ENCODE measurements at places on chromosomes 3 and 15. TPM values are rescaled to one million over a fixed set of nuclear protein-coding genes. Genes with fewer than 3 reads are reported as not detected.

GRCh38 chr3:38128303-38128655 lies 8.6 kb downstream of the ACAA1 start:
- no peak for DNase-seq

DNA sequence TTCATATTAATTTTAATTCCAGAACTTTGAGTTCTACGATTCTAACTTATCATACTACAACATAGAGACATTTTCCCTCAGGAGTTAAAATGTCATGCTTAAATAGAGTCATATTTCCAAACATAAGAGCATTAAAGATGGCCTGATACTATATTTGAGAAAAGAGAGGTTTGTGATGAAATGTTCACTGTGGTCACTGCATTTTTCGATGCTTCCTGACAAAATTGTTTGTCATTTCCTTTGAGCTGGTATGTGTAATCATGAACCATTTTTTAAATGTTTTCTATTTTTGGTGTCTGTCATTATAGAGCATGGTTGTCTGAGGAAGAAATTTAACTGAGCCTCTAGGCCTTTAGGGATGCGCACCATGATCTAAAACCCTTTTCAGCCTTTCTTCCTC lies 721.4 kb upstream of the NR2F2 start:
- DNase-seq: no peak

DNA sequence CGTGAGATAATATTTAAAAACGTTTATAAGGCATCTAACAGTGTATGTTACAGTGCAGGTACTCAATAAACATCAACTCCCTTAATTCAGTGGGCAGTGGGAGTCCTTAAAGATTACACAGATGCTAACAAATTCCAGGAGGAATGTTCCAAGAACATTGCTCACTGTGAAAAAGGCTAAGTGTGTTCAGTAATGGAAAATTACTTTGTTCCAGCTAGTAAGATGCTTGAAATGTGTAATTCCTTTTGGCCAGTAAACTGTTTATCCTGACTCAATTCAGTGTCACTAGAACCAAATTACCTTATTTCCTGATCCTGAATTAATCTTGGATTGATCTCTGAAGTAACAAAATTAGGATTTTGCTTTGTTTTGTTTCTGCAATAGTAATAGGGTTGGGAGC lies 54.2 kb upstream of the SEMA6D start:
- no peak for DNase-seq

DNA sequence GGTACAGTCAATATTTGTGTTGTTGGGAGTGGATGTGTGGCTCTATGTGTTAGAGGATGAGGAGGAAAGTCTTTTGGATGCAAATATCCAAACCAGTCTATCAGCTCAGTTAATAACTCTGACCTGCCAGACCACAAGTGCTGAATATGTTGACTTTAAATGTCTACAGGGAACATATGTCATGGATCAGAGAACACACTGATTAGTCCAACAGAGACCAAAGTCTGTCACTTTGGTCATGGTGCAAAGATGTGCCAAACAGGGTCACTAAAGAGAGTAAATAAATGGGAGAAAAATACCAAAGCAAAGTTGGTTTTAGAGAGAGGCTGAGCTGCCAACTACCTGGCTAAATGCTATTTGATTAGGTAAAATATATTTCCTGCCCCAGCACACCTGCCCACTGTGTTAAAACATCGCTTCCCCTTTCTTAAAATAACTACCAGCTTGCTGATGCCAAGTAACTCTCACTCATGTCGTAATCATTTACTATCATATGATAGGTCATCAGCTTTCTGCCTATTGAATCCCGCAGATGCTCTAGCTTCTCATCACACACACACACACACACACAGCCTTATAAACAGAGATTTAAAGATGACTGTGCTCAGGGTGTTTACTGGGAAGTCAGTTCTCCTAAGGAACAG lies 173.3 kb downstream of the PDZRN3 start:
- DNase-seq: no peak

- DNase-seq: no peak
These were observed 29.0 kb downstream of the PTH1R start for GRCh38 chr3:46906471-46907058.

DNA sequence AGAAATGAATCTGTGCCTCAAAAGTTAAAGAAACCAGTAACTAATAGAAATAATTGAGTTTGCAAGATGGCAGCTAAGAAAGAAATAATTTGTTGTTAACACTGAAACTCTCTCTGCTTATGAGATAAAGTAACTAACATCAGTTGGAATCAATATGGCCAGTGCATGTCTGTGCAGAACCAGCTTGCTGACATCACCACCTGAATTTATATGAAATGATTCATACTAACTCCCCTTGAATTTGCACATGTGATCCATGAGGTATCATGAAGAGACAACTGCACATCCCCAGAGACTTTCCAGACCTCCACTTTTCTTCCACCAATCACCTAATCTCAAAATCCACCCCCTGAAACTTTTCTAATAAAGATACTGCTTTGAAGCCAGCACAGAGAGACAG lies 10.3 kb upstream of the SLC25A38 start:
- no peak for DNase-seq

The CNTN4 gene
- polyA plus RNA-seq: 6.1 TPM

GRCh38 chr3:152376351-152377183 lies 107.8 kb downstream of the MBNL1 start:
- peak; percentile 75 for DNase-seq

DNA sequence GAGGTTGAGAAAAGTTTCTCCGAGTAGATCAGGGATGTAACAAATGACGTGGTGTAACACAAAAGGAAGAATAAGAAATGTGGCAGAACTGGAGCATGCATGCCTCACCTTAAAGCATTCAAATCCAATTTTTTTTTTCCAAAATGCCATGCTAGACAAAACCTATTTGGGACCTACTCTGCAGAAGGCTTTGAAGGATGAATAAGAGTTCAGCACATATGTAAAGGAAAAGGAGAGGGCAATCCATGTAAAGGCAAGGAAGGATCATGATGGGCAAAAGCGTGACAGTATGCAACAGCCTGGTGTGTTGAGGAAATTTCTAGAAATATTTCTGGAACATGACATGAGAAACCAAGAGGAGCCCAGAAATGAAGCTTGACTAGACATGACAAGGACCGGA lies 116.4 kb downstream of the OXNAD1 start:
- DNase-seq: no peak

DNA sequence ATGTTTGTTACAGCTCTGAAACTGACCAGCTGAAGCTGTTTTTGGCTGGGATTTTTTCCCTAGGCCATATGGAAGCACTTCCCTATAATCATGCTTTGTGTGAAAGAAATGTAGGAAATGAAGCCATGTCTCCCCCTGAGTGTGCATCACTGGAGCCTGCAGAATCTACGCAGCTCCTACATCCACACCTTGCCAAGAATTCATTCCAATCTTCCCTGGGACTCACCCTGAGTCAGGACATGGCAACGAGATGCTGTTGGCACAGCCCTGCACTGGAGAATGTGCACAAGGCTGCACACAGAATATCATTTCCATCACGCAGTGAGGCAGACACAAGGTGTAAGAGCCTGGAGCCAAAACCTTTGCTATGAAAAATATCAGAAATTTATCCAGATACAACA lies 189.5 kb downstream of the ADAMTSL3 start:
- DNase-seq: peak; percentile 74

The MUSTN1 gene
- polyA plus RNA-seq: 86.2 TPM

The TMCO5A gene
- not detected for polyA plus RNA-seq

GRCh38 chr3:133119176-133119575 lies 81.0 kb downstream of the TMEM108 start:
- peak; percentile 48 for DNase-seq

- no peak for DNase-seq
These were observed 756.4 kb upstream of the NR2F2 start for GRCh38 chr15:95574053-95574452.

DNA sequence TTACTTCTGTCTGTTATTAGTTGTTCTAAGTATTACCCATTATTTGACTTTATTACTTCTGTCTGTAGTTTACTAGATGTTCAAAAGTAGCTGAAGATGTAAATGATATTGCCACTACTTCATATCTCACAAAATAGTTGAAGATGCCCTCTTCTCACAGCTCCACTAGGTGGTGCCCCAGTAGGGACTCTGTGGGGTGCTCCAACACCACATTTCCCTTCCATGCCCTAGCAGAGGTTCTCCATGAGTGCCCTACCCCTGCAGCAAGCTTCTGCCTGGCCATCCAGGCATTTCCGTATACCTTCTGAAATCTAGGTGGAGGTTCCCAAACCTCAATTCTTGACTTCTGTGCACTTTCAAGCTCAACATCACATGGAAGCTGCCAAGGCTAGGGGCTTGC lies 80.8 kb downstream of the KCNH8 start:
- no peak for DNase-seq

The SPSB4 gene
- polyA plus RNA-seq: 23.5 TPM

The RPLP1 gene
- 4,870 TPM for polyA plus RNA-seq

Measured in muscle of back (tissue), 13 donors.